Left colon (tissue), 2 donors: ENCODE measurements at places on chromosomes 12 and 14.

GRCh38 chr14:101788016-101788635 lies 26.6 kb downstream of the PPP2R5C start:
- DNase-seq = no peak

DNA sequence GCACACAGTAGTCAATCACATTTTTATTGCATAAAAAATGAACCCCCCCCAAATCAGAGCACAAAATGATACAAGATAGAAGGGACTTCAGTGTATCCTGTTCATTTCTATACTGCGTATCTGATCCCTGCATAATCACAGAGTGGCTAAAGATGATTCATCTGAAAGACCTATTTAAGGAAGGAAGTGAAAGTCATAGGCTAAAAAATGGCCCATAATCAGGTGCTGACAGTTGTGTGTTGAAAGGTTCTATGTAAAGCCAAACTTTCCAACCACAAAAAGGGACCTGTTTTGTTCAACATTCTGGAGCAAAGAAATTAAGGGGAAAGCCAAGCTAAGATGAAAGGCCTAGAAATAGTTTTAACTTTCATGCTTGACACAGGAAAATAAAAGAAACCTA lies 147.8 kb upstream of the ATP2B1 start:
- no peak for DNase-seq

GRCh38 chr12:15037091-15037687 lies 64.3 kb downstream of the PDE6H start:
- no peak for DNase-seq

- DNase-seq = no peak
Observed at GRCh38 chr14:99137913-99138571, 134.0 kb downstream of the BCL11B start.

- no peak for DNase-seq
Observed at GRCh38 chr12:114392909-114393308, 13.0 kb downstream of the TBX5 start.

- no peak for DNase-seq
Observed at GRCh38 chr14:90815822-90816662, at the start of gene TTC7B. Gene TTC7B (minus strand): TSS chr14:90816430. CDS start chr14:90816295, 135 bp downstream.

DNA sequence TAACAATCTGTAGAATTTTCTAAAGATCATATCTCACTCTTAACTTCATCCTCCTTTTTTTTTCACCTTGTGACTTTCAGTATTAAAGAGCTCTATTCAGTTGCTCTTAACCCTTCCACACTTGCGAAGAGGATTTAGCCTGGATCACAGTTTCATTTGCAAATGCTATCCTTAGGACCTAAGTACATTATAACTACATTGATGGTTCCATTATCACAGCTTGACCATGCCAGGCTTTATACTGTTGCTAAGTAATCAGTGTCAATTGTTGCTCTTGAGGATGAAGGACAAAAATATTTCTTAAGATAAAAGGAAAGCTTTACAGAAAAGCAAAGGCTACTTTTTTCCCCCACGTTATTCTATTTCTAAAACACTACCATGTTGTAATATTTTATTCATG lies 122.2 kb downstream of the PDZRN4 start:
- no peak for DNase-seq

- no peak for DNase-seq
Observed at GRCh38 chr12:42492267-42492666, 97.3 kb downstream of the PRICKLE1 start.
